ENCODE measurements at places on chromosomes 6 and 20. TPM values are rescaled to one million over a fixed set of nuclear protein-coding genes. Genes with fewer than 3 reads are reported as not detected.

DNA sequence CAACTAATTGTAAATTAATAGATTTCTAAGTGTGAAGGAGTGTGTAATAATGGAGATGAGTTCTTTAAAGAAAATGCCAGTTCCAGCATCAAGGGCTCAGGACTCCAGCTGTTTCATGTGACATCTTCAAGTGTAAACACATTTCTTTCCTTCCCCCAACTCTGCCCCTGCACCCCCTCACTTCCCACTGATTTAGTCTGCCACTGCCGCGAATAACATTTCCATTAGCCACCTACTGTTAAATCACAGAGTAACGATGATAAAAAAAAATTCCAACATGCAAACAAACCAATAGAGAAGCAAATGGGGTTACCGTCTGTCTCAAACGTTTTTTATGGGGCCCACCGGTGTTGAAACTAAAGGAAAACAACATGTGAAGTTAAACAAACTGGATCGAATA is 414.3 kb downstream of the SAMD5 start:
- no peak for DNase-seq

DNA sequence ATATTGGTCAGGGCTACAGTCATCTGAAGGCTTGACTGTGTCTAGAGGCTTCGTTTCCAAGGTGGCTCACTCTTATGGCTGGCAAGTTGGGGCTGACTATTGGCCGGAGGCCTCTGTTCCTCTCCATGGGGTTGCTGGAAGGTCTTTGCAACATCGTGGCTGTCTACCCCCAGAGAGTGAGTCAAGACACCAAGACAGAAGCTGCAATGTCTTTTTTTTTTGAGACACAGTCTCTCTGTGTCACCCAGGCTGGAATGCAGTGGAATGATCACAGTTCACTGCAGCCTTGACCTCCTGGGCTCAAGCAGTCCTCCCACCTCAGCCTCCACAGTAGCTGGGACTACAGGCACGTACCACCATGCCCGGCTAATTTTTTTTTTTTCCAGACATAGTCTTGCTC is 29.4 kb upstream of the KIF3B start:
- DNase-seq = peak; percentile 14

DNA sequence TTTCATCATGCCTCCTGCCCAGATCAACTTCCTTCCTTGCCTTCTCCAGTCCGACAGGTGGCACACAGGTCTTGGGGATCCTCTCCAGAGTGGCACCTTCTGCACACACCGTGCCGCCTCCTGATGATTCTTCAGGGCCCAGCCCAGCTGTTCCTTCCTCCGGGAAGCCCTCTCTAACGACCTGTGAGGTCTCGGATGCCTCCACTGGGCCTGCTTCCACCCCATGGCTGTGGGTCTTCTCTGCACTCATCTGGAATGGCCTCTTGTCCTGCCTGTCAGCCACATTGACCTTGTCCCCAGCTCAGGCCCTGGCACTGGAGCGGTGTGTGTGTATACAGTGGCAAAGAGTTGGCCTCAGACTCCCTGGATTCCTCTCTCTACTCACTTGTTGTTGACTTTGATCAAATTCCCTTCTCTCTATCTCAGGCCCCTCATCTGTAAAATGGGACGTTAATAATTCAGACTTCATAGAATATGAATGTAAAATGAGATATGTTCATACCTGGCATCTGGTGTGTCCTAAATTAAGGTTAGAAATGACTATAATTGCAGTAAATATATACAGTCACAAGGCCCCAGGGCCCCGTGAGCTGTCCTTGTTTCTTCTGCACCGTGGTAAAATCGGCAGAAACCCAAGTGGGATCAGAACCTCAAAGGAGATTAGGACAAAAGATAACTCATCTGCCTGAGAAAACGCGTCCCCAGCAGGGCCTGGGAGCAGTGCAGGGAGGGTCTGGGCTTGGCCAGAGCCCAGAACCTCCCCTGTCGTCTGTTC is 1.5 kb downstream of the FAM210B start:
- DNase-seq = no peak

DNA sequence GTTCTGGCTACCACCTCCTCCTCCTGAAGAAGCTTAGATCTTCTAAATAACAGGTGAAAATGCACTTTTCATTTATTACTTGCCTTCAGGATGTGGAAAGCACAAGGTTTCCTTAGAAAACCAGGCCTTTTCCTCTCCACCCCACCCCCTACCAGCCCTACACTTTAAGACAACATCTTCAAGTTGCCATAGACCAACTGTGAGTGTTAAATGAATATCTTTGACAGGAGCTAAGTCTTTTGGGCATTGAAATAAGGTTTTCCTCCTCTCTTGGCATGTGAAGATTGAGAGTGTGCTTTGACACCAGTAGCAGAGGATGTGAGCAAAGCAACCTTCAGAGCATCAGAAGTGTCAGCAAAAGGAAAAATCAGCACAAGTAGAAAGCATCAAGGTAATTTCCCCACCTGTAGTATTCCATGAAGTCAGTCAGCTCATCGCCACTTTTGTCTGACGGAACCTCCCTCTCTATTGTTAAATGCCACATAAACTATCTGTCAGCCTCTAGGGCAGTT is 532.3 kb upstream of the MMS22L start:
- no peak for DNase-seq

DNA sequence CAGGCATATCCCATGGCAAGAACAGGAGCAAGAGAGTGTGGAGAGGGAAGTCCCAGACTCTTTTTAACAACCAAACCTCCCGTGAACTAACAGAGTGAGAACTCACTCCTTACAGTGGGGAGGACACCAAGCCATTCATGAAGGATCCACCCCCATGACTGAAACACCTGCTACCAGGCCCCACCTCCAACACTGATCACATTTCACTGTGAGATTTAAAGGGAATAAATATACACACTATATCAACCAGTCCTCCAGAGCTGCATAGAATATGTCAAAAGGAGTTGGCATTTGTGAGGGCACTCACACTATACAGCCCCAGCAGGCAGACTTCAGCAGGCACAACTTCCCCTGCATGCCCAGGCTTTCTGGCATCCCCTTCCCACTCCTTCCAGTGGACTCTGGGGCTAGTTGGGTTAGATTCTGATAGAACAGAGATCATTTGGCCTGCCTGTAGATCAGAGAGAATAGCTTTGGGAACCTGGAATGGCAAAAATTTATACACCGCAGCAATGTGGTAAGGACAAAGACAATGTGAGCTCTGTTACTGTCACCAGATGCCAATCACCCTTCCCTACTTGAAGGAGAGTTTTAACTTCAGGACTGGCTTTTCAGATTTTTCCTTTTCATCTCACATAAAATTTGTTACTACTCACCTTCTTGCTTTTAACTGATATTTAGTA is 25.2 kb upstream of the TENT5A start:
- DNase-seq = no peak

Gene C20orf144
- total RNA-seq = 0.16 TPM

Gene PHACTR3
- total RNA-seq = 0.16 TPM

Gene ZC2HC1B
- total RNA-seq = not detected

Gene BPIFB4
- total RNA-seq = not detected

Gene SIRPA
- total RNA-seq = 41.4 TPM

Gene BYSL
- 9.7 TPM for total RNA-seq
